ENCODE measurements at places on chromosomes 4 and X.

DNA sequence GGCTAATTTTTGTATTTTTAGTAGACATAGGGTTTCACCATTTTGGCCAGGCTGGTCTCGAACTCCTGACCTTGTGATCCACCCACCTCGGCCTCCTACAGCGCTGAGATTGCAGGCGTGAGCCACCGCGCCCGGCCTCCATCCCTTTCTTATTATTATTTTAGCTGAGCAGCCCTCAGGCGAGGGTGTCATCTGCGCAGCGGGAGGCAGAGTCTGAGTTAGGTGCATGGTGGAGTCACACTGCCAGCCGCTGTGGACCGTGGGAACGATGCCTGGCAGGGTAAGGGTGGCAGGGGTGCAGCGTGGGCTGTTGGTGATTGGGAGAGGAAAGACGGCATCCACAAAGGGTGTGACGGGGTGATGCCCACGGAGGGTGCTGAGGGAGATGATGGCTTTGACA lies 491.8 kb upstream of the FAT1 start:
- no peak for DNase-seq

DNA sequence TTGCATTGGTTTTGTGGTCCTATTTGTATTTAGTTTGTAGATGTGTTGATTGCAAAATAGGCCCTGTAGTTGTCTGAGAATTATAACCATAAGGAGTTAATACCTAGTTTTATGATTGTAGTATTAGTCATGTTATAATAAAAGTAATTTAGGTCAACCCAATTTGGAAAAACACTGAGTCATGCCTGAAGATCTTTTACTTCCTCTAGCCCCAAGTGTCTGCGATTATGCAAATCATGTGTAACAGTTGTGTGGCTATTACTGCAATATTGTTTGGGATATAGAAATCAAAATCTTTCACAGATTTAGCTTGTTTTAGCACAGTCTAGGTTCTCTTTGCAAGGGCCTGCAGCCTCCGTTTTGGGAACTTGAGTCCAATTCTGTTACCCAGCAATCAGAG lies 12.6 kb downstream of the SRD5A3 start:
- DNase-seq = peak; percentile 53

DNA sequence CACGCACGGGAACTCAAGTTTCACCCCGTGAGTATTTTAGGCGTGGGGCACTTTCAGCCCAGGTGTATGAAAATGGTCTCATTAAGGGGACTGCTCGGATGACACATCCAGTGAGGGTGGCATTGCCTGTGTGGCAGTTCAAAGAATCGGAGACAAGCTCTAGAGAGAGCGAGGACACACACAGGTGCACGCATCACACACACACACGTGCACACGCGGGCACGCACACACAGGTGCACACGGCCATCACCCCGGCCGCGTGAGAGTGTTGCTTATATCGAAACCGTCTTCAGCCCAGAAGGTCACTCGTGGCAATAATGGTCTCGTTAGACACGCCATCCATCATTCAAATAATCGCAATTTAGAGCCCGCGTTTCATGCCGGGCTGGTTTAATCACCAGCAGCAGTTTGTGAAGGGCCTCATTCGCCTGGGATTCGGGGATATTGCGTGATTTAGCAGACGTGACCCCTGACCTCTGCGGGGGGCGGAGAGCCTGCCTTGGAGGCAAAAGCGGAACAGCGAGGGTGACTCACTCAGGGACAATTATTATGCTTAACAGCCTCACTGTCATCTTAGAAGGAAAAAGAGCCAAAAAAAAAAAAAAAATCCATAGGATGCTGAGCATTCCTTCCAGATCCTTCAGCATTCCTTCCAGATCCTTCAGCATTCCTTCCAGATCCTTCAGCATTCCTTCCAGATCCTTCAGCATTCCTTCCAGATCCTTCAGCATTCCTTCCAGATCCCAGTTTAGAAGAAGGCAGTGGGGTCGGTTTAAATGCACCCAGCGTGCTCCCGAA lies 89.4 kb upstream of the PPP2R3B start:
- no peak for DNase-seq

DNA sequence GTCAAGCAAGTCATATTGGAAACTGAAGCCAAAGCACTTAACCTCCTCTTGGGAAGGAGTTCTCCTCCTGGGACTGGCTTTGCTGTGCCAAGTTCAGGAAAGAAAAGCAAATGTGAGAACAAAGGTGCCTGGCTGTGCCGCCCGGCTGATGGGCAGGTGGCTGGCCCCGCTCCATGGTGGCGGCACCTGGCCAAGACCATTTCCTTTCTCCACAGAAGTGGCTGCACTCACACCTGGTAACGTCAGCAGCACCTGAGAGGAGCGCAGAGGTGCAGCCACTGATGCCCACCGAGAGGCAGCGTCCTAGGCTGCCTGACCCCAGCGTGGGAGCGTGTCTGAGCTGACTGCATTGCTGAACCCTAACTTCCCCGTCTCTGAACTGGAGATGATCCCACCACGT lies 54.3 kb downstream of the DCTD start:
- no peak for DNase-seq

- no peak for DNase-seq
Observed at GRCh38 chr4:41106081-41106480, 108.3 kb downstream of the APBB2 start.

GRCh38 chr4:17556498-17556897 lies 20.5 kb upstream of the LAP3 start:
- no peak for DNase-seq

DNA sequence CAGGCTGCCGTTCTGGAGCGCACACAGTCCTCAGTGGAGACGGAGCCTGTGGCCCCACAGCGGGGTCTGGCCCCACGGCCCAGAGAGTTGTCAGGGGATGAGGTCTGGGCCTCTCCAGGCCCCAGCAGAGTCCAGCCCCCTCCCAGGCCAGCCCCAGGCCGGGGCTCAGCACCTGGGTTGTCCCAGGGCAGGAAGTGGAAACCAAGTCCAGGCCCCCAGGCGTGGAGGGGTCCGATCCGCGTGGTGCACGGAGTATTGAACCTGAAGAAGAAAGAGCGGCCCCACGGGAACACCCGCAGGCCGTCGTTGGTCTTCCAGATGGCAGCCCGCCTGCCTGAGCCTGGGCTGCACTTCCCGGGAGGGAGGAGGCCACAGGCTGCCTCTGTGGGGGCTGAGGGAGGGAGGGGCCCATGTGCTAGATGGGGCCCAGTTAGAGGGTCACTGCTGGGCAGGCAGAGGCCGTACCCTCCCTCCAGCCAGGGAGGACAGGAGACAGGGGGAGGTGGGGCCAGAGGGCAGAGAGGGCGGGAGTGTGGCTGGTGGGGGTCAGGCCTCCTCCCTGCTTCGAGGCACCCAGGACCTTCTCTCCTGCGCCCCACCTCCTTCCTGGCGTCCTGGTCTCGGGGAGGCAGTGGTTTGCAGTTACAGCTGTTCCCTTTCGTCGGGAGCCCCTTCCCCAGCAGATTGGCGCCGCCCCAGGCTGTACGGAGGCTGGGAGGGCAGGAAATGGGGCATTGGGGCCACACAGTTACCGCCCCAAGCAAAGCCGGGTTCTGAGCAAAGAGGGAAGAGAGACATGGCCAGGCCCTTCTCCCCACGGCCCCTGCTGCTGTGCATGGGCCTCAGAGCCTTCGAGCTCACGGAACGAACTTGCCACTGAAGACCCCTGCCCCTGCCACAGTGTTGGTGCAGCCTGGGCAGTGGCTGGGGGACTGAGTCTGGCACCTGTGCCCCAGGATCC lies 8.1 kb downstream of the HGFAC start:
- DNase-seq = no peak

- no peak for DNase-seq
Observed at GRCh38 chr4:163395055-163395454, 51.4 kb downstream of the NPY5R start.

DNA sequence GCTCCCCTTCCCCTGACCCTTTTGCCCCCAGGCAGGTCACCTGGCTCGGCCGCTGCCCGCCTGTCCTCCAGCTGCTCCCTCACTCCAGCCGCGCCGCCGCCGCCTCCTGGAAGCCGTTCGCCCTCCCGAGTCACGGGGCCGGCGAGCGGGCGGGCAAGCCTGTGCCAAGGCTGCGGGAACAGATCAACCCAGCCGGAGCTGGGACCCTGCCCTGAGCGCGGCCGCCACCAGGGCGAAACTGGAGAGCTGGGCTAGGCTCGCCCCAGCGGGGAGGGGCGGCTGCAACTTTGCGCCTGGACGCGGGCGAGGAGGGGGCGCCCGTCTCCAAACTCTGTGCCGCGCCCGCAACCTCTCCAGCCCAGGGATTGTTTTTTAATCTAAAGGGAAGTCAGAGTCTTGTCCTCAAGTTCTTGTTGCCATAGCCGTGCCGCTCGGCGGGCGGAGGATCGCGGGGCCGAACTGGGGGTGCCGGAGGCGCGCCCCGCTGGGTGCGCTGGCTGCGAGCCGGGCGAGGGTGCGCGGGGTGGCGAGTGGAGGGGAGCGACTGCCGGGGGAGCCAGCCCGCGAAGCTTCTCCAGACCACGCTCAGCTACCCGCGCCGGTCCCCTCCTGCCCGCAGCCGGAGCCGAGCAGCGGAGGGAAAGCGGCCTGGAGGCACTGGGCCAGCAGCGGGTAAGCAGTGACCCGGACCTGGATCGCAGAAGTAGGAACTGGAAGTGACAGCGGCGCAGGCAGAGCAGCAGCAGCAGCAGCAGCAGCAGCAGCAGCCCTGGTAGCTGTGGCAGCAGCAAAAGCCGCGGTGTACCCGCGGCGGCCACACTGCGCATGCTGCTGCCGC lies 13.4 kb downstream of the ARHGEF6 start:
- peak; percentile 66 for DNase-seq

DNA sequence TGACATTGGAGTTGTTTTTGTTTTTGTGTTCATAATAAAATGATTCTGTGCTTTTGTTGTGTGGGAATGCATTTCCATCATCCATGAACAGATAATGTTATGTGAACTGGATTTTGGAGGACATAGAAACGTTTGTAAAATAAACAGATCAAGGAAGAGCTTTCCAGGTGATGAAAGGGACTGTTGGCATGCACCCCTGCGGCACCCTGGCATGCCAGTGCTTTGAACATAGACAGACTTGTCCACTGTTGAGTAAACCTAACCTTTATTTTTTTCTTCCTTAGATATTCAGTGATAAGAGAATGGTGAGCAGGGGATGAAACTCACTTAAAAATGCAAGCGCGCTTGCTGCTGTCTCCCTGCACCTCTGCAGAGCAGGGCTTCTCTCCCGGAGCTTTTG lies 59.8 kb downstream of the TRAPPC11 start:
- no peak for DNase-seq

GRCh38 chrX:123336666-123337065 lies 152.6 kb downstream of the GRIA3 start:
- no peak for DNase-seq

DNA sequence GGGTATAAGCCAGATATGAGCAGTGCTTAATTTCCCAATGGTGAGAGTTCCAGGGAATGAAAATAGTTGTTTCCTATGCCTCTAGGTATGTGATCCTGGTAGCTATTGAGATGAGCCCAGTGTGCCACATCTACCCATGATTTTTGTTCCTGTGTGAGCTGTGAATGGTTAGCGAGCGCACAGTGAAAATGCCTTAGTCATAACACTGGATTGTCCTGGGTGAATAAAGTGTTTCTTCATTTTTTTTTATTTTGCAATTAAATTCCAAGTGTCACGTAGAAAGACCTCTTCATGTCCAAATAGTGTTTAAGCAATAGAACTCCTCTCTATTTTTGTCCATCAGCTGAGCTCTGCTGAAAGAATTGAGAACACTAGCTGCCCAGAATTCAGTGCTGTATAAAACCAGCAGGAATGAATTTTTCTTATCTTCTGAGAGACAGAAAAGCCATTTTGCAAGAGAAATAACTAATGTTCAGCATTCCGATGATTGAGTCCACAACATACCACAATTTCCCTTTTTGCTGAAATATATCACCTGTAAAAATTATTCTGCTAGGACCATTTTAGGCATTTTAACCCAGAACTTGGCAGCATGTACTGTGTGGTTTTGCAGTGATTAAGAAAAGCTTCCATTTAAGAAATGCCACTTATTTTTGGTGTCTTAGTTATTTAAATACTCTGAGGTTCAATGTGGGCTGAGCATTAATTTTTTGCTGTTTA lies 5.6 kb downstream of the MAOA start:
- no peak for DNase-seq

GRCh38 chrX:108331126-108331909 lies 106.9 kb downstream of the COL4A6 start:
- no peak for DNase-seq

- no peak for DNase-seq
Observed at GRCh38 chr4:15286041-15286440, 141.8 kb upstream of the C1QTNF7 start.

GRCh38 chr4:65046192-65047133 lies 623.8 kb downstream of the EPHA5 start:
- no peak for DNase-seq

Measured in AG08396 (cell line).